ENCODE measurements at places on chromosomes 13 and 19.

DNA sequence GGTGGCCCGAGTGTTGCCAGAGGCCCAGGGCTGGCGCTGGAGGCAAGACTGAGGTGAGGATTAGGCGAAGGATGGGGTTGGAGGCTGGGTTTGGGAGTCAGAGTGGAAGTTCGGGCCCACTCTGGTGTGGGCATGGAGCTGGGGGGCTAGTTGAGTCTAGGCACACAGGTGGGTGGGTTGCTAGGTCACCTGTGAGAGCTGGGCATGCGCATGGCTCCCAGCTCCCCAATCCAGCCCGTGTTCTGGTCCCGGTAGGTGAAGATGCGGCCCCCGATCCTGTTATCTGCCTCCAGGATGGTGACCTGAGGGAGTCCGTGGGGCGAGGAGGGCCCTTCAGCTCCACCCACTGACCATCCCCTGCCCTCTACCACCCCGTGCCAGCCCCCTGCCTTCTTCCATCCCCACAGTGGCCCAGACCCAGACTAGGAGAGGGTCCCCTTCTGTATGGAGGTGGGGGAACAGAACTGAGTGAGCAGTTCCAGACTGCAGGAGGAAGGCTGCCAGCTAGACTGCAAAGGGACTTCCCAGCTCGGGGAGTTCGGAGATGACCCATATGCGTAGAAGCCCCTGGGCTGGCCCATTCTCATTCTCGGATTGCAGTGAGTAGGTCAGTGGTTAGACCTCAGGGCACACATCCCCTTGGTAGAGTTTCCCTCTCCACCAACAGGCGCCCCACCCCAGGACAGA lies 1.7 kb downstream of the IL4I1 start:
- peak; percentile 27 for DNase-seq

DNA sequence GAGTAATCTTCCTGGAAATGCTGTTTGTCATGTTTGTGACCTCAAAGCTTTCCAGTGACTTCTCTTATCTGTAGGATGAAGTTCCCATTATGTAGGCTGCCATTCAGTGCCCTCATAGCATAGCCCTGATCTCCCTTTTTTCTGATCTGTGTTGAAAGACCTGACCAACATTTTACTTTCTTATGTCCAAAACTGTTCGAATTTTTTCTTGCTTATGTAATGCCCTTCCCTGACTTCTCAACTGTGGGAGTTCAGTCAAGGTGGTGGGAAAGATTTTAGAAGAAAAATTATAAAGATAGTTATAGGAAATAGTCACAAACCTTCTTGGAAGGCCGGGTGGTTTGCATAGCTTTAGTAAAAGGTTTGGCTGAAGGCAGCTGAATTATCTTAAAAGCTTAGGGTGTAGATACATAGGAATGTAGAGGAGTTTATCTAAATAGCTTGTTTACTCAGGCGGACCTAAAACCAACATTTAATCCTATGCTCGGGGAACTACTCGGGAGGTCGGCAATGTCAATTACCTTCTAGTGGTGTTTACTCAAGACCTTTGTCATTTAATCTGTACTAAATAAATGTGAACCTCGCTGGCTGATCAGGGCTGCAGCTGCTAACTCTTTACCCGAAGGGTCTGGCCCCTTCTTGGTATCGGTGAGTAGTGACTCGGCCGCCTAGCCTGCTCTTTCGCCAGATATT lies 44.3 kb downstream of the PSG3 start:
- no peak for DNase-seq

DNA sequence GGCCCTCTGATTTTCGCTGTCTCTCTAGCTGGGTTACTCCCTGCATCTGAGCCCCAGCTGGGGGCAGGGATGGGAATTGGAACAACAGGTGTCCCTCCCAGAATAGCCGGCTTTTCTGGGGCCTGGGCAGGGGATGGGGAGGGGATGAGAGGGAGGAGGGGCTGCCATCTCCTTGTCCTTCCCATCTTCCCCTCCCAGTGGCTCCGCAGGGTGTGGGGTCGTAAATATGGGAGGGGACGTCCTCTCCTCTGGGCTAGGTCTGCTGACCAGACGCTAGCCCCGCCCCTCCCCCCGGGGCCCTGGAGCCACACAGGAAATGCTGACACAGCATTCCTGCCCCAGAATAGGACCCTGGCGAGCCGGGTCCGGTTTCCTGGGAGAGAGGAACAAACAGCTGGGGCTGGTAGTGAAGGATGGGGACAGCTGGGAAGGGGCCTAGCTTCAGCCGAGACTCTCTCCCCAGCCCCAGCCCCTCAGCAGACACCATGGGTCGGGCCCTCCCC lies 1.1 kb downstream of the RYR1 start:
- no peak for DNase-seq

- no peak for DNase-seq
These were observed 728.9 kb downstream of the EFNB2 start for GRCh38 chr13:105806628-105806920.

DNA sequence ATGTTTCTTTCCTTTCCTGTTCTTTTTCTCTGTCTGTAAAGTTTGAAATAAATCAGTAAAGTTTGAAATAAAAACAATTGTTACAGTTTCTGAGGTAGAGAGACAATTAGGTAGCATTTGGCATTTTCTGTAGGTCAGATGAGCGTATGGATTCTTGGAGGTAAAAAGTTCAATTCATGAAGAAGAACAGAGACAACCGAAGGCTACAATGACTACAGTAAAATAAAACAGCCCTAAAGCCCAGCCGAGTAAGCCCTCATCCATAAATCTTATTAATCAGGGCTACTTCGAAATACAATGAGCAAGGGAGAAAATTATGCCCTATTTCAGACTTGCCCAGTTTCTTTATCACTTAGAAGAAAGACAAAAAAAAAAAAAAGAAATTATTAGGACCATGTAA lies 941.9 kb upstream of the SLC10A2 start:
- DNase-seq: no peak

- DNase-seq: no peak
These were observed 22.8 kb downstream of the HAUS8 start for GRCh38 chr19:17052439-17052838.

DNA sequence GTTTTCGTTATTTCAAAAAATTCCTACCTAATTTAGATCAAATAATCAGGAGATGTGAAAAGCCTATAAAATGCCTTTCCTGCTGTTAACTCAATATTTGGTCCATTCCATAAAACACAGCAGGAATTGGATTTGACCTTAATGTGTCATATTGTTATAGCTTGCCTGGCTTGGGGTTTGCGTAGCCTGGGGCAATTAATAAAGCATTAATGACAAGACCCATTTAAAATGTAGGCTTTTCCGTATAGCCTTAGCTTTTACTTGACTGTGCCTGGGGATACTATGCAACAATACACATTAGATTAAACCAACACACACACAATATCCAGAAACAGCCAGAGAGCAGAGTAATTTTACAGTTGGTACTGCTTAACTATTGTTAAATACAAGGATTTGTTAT lies 117.2 kb upstream of the MAB21L1 start:
- DNase-seq: no peak

GRCh38 chr13:102402290-102402689 lies 442 bp upstream of the FGF14 start:
- DNase-seq: no peak

GRCh38 chr13:114067886-114068651 lies 64.4 kb downstream of the RASA3 start:
- peak; percentile 29 for DNase-seq

- no peak for DNase-seq
These were observed 2.2 kb downstream of the NDFIP2 start for GRCh38 chr13:79483086-79483706.

DNA sequence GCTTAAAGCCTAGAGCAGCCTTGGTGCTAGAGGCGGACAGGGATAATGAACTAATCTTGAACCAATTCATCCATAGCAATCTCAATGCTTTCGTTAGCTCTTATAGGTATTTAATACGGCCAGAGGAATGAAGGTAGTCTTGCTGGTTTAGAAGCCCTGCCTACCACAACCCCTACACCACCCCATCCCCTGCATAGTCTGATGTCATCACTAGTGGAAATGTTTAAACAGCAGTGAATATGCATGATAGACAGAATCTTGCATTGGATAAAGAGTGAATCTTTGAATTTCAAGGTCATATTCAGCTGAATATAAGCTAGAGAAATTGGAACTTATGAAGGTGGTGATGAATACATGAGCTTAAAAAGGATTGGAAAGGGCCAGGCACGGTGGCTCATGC lies 321.9 kb downstream of the ITGBL1 start:
- DNase-seq: no peak

GRCh38 chr19:13026462-13027370 lies 31.4 kb downstream of the NFIX start:
- no peak for DNase-seq

GRCh38 chr19:10580979-10581631 lies 6.0 kb downstream of the AP1M2 start:
- peak; percentile 87 for DNase-seq

- no peak for DNase-seq
These were observed 1080.6 kb downstream of the PCDH17 start for GRCh38 chr13:58712191-58712590.

- no peak for DNase-seq
These were observed 168.3 kb downstream of the PCDH20 start for GRCh38 chr13:61247149-61247936.

- no peak for DNase-seq
These were observed at the start of gene ZIC5 for GRCh38 chr13:99971576-99972189. Gene ZIC5, minus strand, starts transcription at chr13:99971767. Its CDS starts 164 bp downstream, at chr13:99971603.

DNA sequence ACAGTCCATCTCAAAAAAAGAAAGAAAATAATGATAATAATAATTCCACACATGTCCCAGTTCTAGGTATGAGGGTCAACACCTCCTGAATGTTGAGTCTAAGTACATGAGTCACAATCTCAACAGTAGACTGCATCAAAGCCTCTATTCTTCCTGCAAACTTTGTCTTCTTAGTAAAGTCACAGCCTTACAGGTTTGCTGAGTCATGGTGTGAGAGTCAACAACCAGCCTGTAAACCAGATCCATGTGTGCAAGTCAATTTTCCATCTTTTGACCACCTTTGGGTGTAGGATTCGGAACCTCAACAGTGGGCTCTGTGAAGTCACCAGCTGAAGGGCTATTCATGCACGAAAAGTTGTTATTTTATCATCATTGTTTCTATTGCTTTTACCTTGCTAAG lies 25.7 kb upstream of the ZNF729 start:
- no peak for DNase-seq

GRCh38 chr13:110352735-110353134 lies 45.7 kb downstream of the COL4A2 start:
- DNase-seq: no peak

- peak; percentile 13 for DNase-seq
These were observed 575.8 kb downstream of the DACH1 start for GRCh38 chr13:71290963-71291841.

DNA sequence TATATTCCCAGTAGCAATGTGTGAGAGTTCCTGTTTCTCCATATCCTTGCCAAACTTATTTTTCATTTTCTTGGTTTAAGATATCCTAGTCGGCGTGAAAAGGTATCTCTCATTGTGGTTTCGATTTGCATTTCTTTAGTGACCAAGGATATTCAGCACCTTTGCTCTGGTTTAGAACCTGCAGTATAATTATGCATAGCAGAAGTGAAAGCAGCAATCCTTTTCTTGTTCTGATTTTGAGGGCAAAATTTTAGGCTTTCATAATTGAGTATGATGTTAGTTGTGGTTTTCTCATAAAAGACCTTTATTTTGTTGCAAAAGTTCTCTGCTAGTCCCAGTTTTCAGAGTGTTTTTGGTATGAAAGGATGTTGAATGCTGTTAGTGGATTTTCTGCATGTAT lies 491.0 kb downstream of the FGF9 start:
- no peak for DNase-seq
